T-helper 9 cell (primary cell): ENCODE measurements at places on chromosomes 2 and 18.

DNA sequence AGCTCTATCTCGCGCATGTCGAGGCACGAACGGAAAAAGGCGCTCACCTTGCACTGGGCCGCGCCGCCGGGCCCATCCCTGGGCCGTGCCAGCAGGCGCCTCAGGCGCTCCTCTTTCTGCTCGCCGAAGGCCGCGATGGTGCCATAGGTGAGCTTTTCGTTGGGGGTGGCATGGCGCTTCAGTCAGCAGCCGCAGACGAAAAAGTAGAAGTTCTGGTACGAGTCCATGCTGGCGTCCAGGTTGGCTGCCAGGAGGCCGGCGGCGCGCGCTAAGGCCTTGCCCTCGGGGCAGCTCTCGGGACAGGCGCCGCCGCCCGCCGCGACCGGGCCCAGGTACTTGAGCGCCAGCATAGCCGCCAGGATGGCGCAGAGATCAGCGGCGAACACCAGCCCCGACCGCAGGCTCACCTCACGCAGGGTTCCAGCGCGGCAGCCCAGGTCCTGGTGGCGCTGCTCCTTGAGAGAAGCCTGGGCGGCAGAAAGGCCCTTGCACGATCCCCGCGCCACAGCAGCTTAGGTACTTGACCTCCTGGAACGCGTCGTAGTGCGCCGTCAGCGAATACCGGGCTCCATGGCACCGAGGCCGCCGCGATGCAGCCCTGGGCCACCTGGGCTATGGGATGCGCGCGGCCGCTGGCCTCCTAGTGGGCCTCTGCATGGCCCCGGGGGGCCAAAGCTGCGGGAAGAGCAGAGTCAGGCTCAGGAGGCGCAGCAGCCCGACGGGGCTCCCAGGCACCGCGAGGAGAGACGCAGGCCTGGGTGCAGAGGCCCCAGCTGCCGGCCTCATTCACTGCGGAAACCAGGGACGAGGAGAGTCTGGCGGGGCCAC lies 12.8 kb downstream of the ALPG start:
- no peak for DNase-seq

- DNase-seq = no peak
These were observed 63.7 kb downstream of the COPS8 start for GRCh38 chr2:237149425-237149824.

- no peak for DNase-seq
These were observed 23.1 kb upstream of the TNFAIP6 start for GRCh38 chr2:151334082-151334815.

DNA sequence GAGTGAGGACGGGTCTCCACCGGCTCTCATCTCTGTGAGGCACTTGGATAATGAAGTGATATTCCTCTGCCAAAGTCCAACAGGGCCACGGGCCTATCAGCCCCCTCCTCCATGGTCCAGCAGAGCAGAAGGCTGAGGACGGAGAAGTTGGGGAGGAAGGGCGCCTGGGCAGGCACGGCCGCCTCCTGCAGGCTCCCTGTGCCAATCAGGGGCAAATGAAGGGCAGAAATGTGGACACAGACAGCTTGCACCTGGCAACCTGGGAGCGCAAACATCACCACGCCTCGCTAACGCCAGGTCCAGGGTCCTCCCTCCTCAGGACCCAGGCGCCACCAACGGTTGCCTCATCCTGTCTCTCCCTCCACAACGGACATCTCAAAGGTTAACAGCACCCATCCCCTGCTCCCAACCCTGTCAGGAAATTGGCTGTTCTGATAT lies 24.3 kb downstream of the SMAD7 start:
- no peak for DNase-seq

DNA sequence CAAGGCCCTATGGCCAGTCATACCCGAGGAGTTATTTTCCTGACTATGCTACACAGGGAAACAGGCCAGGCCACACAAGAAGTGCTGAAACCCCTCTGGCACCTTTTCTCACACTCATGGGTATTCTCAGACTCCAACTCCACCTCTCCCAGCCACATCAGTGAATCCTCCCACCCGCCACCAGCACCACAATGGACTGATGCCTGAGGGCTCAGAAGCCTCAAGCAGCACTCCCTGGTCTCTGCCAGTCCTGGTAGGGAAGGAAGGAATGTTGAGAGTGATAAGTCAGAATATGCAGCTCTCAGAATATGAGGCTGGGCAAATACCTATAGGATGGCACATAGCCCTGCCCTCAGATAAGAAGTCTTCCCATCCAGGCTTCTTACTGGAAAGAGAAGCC lies 391.1 kb downstream of the ALK start:
- DNase-seq = no peak

DNA sequence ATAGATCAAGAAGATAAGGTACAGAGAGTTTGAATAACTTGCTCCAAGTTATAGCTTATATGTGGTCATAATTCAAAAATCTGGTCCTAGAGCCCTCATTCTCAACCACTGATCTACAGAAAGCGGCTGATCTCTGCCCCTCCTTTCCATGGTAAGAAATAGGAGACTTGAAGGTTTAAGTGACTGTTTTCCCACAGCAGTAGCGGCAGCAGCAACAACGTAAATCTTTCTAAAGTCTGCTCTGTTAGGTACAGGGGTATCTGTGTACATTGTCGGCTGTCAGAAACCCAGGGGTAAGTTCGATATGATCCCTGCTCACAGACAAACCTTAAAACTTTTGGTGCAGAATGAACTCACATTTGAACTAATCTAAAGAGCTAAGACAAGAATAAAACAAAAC lies 105.4 kb downstream of the EPHA4 start:
- no peak for DNase-seq

GRCh38 chr2:231207734-231208133 lies 9.3 kb downstream of the ARMC9 start:
- no peak for DNase-seq

DNA sequence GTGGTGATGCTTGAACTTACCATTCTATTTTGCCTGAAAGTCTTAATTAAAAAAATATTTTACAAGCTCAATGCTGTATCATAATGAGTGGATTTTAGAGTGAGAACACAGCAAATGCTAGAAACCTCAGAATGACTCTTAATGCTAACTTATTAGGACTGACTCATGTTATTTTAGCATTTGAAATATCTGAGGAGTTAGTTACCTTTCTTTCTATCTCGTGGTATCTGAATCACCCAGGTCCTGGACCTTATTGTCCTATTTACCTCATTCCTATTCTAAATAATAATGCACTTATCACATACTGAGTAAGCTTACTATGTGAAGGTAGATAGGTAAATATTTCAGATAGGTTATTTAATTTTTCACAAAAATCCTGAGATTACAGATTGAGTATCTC lies 70.7 kb downstream of the SOS1 start:
- no peak for DNase-seq

GRCh38 chr2:219423652-219424377 lies 5.6 kb downstream of the DES start:
- no peak for DNase-seq

- DNase-seq = no peak
These were observed 54.3 kb downstream of the ITGA6 start for GRCh38 chr2:172481507-172482262.

DNA sequence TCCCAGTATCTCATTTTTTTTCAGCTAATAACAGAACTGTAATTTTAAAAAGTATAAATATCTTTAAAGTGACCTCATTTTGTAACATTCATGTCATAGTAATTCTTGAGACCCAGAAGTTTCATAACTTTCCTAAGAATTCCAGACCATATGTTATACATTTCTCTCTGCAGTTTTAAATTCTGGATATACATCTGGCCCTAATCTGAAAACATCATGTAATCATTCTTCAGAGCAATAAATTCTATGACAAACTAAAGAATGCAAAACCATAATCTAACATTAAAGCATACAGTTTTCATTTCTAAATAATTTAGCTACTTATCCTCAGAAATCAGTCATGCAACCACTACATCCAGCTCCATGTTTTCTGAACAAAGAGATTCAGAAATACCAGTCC lies 198.3 kb upstream of the SLC35G4 start:
- DNase-seq = no peak

DNA sequence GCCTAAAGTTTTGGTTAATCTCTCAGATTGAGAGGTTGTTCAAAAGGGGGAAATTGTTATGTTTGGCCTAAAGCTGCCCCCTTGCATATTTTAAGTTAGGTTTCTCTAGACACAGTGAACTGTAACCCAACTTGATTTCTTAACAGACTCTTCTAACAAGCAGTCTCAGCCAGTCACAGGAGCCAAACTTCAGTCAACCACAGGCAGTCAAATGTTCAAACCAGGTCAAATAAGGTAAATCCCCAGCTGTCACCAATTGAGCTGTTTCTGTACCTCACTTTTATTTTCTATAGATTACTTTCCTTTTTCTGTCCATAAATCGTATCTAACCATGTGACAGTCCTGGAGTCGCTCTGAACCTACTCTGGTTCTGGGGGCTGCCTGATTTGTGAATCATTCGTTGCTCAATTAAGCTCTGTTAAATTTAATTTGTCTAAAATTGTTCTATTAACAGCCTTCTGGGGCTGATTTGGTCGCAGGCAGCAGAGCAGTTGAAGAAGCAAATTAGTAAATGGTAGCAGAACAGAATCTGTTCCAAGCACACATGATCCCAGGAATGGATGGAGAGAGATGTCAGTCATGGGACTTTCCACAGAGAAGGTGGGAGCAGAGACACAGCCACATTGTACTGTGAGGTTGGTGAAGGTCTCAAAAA lies 16.4 kb upstream of the NFU1 start:
- no peak for DNase-seq

DNA sequence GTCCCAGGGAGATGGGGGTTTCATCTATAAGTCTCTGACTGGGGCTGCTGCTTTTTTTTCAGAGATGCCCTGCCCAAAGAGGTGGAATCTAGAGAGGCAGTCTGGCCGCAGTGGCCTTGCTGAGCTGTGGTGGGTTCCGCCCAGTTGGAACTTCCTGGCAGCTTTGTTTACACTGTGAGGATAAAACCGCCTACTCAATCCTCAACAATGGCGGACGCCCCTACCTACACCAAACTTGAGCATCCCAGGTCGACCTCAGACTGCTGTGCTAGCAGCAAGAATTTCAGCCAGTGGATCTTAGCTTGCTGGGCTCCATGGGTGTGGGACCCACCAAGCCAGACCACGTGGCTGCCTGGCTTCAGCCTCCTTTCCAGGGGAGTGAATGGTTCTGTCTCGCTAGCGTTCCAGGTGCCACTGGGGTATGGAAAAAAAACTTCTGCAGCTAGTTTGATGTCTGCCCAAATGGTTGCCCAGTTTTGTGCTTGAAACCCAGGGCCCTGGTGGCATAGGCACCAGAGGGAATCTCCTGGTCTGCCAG lies 152.6 kb upstream of the CYP26B1 start:
- no peak for DNase-seq

- no peak for DNase-seq
These were observed 205.2 kb upstream of the LYPD1 start for GRCh38 chr2:132875193-132875592.

DNA sequence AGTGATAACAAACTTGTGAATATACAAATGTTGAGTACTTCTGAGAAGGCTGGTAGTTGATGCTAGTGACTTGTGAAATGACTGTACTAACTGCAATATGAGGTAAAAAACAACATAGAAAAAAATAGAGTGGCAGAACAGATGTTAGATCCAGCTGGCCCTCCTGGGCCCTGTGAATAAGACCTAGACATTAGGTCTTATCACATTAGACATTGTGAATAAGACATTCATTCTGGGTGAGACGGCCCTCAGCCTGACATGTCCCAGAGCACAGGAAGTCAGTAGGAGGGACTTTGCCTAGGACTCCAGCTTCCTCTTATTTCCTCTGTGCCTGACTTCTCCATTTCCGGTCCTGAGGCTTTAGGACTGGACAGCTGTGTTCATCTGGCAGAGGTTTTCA lies 22.9 kb downstream of the DOK1 start:
- no peak for DNase-seq

DNA sequence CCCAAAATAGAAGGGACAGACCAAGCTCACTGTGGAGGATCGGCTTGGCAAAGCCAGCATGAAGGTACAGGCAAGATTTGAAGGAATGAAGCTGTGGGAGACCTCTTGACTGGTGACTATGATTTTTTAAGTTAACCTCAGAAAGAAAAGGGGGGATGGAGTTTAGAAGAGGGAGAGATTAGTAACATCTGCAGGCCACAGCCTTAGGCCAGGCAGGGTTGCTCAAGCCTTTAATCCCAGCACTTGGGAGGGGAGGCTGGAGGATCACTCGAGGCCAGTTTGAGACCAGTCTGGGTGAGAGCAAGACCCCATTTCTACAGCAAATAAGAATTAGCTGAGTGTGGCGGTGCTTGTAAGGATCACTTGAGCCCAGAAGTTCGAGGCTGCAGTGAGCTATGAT lies 46.6 kb downstream of the ZNF532 start:
- DNase-seq = no peak

DNA sequence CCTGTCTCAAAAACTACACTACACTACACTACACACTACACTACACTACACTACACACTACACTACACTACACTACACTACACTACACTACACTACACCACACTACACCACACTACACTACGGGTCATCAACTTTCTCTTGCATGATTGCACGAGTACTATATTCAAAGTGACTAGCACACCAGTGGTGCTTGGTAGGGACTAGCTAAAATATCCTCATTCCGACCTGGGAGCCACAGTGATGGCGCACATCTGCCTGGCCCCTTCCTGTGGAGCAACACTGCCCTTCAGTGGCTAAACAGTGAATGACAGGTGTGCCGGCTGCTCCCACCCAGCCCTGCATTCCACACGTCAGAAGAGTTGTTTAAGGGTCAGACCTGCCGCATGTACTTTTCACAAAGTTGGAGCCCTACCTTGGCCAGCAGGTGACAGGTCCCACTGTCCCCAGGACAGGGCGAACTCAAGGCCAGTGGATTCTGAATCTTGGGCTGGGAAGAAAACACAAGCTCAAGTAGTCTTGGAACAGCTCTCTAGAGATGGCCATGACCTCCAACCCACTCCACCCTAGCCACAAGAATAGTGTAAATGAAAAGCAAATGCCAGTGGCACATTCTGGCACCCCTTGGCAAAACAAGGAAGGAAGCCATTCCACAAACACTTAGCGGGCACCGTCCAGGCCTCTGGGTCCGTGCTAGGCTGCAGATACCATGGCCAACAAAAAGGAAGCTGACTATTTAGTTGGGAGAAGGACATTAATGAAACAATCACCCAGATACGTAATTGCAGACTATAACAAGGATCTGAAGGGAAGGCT lies 79.7 kb upstream of the MSH2 start:
- DNase-seq = peak; percentile 49

DNA sequence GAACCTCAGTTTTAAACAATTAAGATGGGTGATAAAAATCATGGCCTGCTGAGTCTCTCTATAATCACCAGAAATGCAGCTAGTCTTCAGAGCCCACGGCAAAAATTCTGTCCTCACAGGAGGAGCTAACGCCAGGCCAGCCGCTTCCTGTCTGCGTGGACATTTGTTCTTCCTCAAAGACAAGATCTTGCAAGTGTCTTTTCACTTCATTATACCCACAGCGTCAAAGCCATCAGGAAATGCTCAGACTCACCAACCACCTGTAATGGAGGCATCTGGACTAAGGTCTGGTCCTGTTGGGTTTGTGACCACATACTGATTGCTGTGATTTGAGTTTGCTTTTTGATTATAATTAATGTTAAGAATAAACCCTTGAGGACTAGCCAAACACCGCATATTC lies 473.8 kb upstream of the MC4R start:
- no peak for DNase-seq

GRCh38 chr18:76335859-76336640 lies 159.0 kb downstream of the ZNF516 start:
- DNase-seq = no peak
